AG04450 (cell line): ENCODE measurements at places on chromosomes 11 and 22. TPM values are rescaled to one million over a fixed set of nuclear protein-coding genes. Genes with fewer than 3 reads are reported as not detected.

Gene C11orf52
- polyA plus RNA-seq: 0.38 and 0.61 TPM in 2 replicates

GRCh38 chr11:6627762-6628241 lies 8.6 kb upstream of the TPP1 start:
- no peak for DNase-seq

Gene CD44
- 1,799 and 1,817 TPM in 2 replicates for polyA plus RNA-seq

GRCh38 chr22:16824716-16825687 lies at the start of gene XKR3:
Gene XKR3, minus strand, starts transcription at chr22:16825411. Its CDS starts 17,338 bp downstream, at chr22:16808073.
- DNase-seq: no peak

DNA sequence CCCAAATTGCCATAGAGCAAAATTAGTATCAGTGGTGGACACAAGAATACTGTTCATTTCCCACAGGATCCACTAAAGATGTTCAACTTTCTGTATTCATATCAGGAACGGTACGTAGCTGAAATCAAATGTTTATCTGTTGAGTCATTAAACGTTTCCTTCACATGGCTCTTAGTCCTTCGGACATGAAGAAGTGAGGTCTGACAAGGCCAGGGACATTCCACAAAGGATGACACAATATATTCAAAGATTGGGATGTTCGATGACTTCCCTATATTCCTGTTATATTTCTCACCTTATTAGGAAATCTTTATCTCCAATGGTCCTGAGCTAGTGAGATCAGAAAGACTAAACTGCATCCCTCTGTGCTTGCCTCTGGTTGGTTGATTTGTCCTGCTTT lies 129.0 kb downstream of the ETS1 start:
- peak; percentile 55 for DNase-seq

- no peak for DNase-seq
Observed at GRCh38 chr11:8354622-8355415, 91.1 kb upstream of the LMO1 start.

DNA sequence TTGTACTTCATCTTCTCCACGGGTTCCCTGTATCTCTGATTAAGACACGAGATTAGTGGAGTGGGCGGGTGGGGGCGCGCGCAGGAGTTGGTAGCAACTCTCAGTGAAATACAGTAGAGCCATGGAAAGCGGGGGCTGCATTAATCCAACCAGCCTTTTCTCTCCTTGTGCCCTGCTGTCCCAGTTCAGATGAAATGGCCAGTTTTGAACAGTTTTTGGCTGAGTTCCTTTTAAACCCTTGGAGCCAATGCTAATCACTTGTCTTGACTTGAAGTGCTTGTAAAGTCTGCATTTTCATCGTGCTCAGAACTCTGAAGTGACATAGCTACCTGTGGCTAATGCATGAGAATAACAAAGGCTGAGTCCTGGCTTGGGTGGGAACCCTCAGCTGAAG lies 734 bp upstream of the TMEM123 start:
- DNase-seq: no peak

Gene PATE4
- polyA plus RNA-seq: not detected in 2 replicates

Gene MFNG
- polyA plus RNA-seq: 0.04 and 0.06 TPM in 2 replicates

Gene CABP4
- polyA plus RNA-seq: not detected in 2 replicates

DNA sequence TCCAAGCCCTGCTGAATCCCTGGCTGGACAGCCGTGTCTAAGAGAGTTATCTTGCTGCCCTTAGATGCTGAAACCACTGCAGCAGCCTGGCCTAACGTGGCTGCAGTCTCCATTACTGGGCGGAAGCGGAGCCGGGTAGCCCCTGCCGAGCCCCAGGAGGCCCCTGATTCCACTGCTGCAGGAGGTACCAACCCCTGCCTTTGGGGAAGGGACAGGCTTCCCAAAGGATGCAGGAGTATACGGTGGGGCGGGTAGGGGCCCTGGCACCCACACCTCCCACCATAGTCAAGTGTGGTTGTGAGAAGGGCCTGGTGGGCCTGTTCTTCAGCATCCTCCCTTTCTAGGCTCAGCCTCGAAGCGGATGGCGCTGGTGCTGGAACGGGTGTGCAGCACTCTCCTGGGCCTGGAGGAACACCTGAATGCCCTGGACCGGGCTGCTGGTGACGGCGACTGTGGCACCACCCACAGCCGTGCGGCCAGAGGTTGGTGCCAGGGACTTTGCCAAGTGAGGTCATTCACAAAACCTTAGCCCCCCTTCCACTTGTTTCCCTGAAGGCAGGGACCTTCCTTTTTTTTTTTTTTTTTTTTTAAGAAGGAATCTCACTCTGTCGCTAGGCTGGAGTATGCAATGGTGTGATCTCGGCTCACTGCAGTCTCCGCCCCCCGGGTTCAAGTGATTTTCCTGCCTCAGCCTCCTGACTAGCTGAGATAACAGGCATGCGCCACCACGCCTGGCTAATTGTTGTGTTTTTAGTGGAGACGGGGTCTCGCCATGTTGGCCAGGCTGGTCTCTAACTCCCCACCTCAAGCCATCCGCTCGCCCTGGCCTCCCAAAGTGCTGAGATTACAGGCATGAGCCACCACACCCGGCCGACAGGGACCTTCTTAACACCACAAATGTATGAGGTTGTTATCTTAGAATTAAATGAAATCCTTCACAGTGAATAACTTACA lies 11.0 kb downstream of the TKFC start:
- DNase-seq: no peak

DNA sequence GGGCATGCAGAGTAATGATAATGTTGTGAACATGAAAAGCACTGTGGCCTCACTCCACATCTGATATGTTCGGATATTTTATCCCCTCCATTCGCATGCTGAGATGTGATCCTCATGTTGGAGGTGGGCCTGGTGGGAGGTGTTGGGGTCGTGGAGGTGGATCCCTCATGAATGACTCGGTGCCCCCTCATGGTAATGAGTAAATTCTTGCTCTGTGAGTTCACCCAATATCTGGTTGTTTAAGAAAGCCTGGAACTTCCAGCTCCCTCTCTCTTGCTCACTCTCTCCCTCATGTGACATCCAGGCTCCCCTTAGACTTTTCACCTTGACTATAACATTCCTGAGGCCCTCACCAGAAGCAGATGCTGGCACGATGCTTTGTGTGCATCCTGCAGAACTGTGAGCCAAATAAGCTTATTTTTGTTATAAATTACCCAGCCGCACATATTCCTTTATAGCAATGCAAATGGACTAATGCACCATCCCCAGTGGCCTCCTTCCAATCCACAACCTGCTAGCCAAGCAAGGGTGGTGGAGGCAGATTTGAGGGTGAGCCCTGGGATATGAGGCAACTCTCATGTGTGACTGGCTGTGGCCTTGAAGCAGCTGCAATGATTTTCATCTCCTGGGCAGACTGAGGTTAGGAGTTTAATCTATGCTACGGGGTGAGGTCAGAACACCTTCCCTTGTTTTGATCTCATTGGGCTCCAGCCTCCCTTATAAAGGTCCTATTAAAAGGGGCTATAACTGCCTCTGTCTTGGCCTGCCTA lies 276.5 kb downstream of the ETS1 start:
- no peak for DNase-seq

Gene TRIM51
- polyA plus RNA-seq: not detected in 2 replicates

Gene ANO9
- 0.10 TPM in 1 of 2 replicates, not detected in the other for polyA plus RNA-seq

- DNase-seq: no peak
Observed at GRCh38 chr11:69153661-69154060, 2.1 kb upstream of the SMIM38 start.

Gene MMP10
- 0.87 and 0.97 TPM in 2 replicates for polyA plus RNA-seq

Gene OR52E8
- polyA plus RNA-seq: not detected in 2 replicates

DNA sequence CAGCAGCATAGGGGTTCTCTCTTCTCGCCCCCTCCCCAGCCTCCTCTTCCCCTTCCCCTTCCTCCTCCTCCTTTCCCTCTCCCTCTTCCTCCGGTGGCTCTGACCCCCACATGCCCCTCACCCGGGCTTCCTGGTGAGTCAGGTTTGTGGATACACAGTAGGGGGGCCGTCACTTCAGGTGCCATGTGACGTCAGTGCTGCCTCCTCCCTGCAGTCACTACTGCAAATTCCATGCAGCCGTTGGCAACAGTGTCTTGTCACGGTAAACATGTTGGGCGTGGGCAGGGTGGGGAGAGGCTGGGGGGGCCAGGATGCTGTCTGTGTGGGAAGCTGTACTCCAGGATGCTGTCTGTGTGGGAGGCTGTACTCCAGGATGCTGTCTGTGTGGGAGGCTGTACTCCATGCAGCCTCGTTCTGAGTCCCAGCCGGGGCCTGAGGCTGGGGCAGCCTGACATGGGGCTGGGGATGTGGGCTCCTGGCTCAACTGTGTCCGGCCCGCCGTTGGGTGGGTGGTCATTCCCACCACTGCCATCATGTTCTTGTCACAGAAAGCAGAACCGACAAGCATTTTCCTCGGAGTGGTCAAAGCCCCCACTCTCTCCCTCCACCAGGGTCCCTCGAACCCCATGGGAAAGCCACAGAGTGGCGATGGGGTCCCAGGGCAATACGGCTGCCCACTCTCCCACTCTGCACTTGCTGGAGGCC lies 2.4 kb upstream of the MUC2 start:
- no peak for DNase-seq

- DNase-seq: no peak
Observed at GRCh38 chr11:44261800-44262591, 47.9 kb downstream of the ALX4 start.

Gene CLDN25
- not detected in 2 replicates for polyA plus RNA-seq

Gene MRE11
- 8.1 and 10.3 TPM in 2 replicates for polyA plus RNA-seq

- no peak for DNase-seq
Observed at GRCh38 chr11:17443423-17443822, 33.2 kb downstream of the ABCC8 start.

GRCh38 chr11:67118181-67118766 lies 789 bp upstream of the KDM2A start:
- DNase-seq: no peak

DNA sequence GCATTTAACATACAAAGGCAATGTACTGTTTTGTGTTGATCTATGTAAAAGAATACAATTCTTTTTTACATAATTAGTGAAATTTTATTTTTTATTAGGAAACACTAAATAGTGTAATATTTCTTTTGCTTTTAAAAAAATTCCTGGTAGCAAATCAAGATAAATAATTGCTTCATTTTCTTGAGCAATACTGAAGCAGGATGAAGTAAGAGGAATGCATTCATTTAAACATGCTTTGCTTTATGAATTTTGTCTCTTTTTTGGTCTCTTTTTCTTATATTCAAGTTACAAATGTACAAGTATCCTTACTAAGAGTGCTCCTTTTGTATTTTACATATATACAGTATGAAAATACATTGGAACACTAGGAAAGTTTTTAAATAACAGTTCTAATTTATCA lies 144.4 kb upstream of the TEAD1 start:
- no peak for DNase-seq

Gene NTM
- 26.9 and 28.3 TPM in 2 replicates for polyA plus RNA-seq

DNA sequence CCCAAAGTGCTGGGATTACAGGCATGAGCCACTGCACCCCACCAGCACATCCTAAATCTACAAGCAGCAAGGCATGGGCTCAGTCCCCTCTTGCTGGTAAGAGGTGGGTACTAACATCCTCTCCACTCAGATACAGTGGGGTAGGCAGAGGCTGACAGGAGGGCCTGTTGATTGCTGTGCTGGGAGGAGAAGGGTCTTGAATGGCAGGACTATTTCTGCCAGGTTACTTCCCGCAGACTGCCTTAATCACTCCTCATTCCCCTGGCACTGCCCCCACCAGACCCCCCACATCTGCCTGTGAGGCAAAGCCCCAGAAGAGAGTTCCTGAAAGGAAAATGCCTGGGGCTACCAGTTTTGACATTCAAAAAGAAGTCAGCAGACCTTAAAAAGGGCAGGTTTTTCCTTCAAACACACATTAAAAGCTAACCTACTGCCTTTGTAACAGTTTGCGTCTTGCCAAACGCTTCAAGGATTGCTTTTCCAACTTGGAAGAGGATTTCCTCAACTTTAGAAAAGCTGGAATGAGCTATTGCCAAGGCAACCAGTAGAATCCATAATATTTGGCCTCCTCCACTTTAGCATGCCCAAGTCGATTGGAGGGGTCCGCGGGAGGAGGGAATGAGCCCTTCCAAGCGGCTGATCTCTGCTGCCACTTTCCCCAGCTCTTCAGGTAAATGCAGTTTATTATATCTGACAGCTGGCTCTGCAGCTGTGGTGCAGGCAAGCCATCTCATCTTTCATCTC lies 62.0 kb downstream of the FDX1 start:
- DNase-seq: no peak

DNA sequence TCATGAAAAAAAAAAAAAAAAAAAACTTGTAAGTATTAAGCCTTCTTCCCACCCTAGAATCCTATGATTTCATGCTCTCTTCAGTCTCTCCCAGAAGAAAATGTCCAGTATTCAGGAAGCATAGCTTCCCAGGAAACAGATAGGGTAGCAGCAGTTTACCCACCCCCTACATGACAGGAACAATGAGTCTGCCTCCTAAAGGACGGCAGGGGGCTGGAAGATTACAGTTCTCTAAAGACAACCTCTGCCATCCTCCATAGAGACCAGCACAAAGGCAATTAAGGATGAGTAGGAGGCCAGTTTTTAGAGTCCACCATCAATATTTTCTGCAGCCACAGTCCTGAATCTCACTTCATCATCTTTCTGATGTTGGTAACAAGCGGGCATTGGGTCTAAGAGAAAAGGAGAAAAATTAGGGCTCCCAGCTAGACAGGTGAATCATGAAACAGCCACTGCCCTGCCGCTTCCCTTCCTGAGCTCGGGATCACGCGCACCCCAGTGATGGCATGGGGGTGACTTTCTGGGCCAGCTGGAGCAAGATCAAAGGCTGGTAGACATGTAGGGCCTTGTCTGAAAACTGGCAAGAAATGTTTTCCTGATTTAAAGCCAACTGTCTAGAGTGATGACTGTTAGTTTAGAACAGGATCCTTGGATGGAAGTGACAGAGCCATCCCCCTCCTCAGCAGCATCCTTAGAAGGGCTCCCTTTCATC lies 322.8 kb downstream of the LARGE1 start:
- no peak for DNase-seq

Gene GSTT2B
- 33.1 and 39.7 TPM in 2 replicates for polyA plus RNA-seq

- DNase-seq: no peak
Observed at GRCh38 chr11:1229471-1230120, 6.7 kb downstream of the MUC5B start.

DNA sequence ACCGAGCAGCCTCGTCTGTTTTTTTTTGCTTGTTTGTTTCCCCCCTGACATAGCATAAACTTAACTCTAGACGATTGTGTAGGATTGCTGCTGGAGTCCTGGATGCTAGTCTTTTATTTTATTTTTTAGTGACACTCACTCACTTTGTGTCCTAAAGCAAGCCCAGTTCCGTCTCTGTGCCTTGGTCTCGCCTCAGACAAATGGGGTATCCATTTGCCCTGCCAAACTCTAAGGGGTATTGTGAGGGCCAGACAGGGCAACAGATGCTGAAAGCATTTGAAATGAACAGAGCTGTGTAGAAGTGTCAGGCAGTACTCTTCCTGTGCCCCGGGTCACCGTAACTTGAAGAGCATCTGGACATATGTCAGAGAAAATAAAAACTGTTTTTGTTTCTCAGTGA lies 34.8 kb upstream of the DKK3 start:
- DNase-seq: no peak

GRCh38 chr11:2298131-2298794 lies 3.5 kb downstream of the C11orf21 start:
- no peak for DNase-seq

DNA sequence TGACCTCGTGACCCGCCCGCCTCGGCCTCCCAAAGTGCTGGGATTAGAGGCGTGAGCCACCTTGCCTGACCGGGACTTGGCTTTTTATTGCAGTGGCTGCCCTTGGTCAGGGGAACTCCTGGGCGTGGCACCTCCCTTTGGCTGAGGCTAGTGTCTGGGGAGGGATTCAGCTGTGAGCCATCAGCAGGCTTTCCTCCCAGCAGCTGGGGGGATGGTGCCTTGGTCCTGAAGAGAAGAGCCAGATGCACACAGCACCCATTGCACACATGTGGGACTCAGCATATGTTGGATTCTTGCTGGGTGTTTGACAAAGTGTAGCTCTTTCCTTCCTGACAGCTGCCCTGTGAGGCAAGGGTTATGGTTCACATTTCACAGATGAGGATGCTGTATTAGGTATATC lies 8.4 kb downstream of the CYTH4 start:
- DNase-seq: peak; percentile 32

- no peak for DNase-seq
Observed at GRCh38 chr11:11010624-11011127, 152.8 kb upstream of the ZBED5 start.
